ENCODE measurements at places on chromosomes 12 and 14. TPM values are rescaled to one million over a fixed set of nuclear protein-coding genes. Genes with fewer than 3 reads are reported as not detected.

CLEC1B gene
- total RNA-seq = not detected

EGLN3 gene
- 0.54 TPM for total RNA-seq

RERGL gene
- total RNA-seq = not detected

ANO4 gene
- 0.15 TPM for total RNA-seq

GZMH gene
- total RNA-seq = not detected

PSMA6 gene
- 322 TPM for total RNA-seq

CNIH1 gene
- total RNA-seq = 228 TPM

HOXC5 gene
- not detected for total RNA-seq

KCNMB4 gene
- not detected for total RNA-seq

RAB15 gene
- 0.66 TPM for total RNA-seq

GLT1D1 gene
- not detected for total RNA-seq

NOP9 gene
- total RNA-seq = 29.8 TPM

P2RX7 gene
- 1.3 TPM for total RNA-seq

POMT2 gene
- total RNA-seq = 33.0 TPM

SYCP3 gene
- not detected for total RNA-seq

TAC3 gene
- not detected for total RNA-seq

CFAP54 gene
- 0.56 TPM for total RNA-seq

INHBC gene
- total RNA-seq = not detected
